ENCODE measurements at places on chromosomes 16 and 17.

DNA sequence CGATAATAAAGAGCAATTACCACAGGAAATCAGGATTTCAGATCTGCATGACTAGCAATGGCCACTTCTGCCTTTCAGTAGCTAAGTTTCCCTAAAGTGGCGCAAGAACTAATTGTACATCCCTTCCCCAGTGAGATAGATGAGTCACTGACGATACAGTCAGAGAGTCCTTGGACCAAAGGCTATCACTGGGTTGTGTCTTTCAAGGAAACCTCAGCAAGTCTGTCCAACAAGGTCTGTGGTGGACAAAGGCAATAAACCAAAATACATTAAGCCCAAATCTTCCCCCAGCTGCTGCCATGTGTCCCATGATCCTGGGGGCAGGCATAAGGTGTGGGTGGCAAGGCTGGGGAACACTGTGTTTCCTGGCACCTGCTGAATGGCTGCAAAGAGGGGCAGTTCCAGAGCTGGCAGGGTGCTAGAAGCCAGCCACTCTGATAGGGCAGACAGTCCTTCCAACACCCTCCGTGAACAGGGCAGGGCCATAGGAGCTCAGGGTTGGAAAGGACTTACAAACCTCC lies 20.5 kb upstream of the MTMR4 start:
- no peak for DNase-seq

- DNase-seq: no peak
Measured at GRCh38 chr17:61363601-61364462, 35.8 kb upstream of the TBX2 start.

DNA sequence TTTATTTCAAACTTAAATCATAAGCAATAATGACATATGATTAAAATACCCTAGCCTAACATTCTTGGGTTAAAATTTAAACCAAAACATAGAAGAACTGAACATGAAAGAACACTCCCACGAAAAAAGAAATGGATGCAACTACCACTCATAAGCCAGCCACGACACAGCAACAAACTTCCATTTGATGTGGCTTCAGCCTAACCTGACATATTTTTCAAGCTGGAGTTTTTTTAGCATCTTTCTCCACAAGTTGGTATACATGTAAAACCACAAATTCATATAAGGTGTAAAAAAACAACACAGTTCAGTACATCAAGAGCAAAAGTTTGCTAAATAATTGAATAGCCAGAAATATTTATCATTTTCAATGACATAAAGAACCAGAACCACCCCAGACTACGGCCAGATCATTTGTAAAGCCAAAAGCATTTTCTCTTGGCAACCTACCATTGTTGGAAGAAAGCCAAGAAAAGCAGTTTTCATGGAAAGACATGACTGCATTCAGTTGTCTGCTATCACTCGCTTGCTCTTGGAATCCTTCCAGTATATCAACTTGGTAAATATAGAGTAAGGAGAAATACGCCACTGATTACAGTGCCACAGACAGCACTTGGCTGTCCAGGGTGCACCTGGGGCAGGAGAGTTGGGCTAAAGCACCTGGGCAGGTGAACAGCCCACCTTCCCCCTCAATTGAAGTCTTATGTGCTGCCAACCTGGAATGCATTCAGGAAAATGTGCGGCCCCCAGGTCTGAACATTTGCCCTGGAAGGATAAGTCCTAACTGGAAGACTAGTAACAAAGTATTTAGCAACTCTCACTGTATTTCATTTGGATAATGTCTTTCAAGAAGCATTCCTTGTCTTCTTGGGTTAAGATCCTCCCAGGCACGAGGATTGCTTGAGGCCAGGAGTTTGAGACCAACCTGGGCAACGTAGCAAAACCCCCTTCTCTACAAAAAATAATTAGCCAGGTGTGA lies 60.5 kb downstream of the CREBBP start:
- no peak for DNase-seq

- no peak for DNase-seq
Measured at GRCh38 chr16:54801057-54801844, 129.4 kb upstream of the IRX5 start.

GRCh38 chr16:75387951-75388350 lies 45.4 kb downstream of the CFDP1 start:
- no peak for DNase-seq

GRCh38 chr16:50257876-50258275 lies 8.5 kb upstream of the ADCY7 start:
- no peak for DNase-seq

DNA sequence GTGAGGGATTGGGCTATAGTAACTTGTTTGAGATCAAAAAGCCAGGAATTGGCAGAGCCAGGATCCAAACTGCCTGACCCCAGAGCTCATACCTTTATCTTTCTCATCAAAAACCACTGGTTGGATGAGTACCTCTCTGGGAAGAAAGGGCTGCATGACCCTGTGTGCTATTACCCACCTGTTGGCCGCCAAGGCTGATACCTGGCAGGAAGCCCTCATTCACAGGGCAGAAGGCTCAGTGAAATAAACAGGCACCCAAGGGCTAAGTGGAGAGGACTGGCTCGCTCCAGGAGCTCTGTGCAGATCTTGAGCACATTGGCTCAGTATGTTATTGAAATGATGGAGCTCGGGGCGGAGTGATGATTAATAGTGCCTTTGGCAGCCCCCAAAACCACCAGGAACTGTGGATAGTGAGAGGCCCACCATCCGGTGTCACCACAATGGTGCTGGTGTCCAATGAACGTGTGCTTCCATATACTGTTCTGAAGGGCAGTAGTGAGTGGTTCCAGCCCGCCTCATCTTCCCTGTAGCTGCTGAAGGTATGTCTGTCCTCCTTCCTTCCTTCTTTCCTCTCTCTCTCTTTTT lies 197.6 kb downstream of the MSI2 start:
- DNase-seq: no peak

GRCh38 chr17:34366529-34367107 lies 3.6 kb upstream of the CCL1 start:
- DNase-seq: no peak

GRCh38 chr16:12643034-12643455 lies 160.6 kb downstream of the CPPED1 start:
- DNase-seq: no peak

- no peak for DNase-seq
Measured at GRCh38 chr16:20952139-20952920, 51.8 kb downstream of the LYRM1 start.

DNA sequence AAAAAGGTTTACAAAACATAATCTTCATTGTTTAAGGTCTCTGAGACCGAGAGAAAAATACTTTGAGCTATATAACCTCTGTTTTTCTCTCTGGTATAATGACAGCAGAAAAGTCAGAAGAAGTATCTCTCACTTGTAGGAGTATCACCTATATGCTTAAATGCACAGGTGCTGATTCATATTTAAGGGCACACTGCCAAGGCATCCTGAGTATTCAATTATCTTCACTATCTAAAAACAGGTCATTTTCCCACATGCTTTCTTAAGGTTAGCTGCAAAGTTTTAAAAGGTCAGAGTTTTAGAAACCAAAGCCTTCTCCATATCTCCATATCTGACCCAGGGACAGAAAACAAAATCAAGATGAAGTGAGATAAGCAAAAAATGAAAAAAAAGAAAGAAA lies 99.3 kb upstream of the C17orf78 start:
- no peak for DNase-seq
